Cortex of kidney (tissue), 1 donor: ENCODE measurements at places on chromosomes 6 and 20.

DNA sequence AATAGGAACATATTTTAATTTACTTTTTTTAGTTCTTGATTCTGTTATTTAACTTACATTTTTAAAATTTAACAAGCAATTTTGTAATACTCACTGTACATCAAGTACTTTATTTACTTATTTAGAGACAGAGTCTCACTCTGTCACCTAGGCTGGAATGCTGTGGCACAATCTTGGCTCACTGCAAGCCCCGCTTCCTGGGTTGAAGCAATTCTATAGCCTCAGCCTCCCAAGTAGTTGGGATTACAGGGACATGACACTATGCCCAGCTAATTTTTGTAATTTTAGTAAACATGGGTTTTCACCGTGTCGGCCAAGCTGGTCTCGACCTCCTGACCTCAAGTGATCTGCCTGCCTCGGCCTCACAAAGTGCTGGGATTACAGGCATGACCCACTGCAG, 7.0 kb downstream of the BTN3A3 start:
- no peak for DNase-seq

- DNase-seq: no peak
These were observed 1026.7 kb downstream of the KIF16B start for GRCh38 chr20:15546525-15547023.

DNA sequence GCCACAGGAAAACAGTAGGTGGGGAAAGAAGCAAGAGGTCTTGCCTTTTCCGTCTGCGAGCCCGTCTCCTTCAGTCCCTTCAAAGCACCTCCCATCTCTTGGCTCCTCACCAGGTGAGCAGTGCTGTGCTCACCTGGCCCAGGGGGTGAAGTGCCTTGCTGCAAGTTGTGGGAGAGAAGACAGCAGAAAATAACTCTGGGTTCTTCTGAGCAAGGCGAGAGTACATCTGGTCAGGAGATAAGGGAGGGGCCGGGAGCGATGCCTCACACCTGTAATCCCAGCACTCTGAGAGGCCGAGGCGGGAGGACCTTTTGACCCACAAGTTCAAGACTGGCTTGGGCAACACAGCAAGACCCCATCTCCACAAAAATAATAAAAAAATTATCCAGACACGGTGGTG, 35.6 kb upstream of the TGM3 start:
- DNase-seq: no peak

DNA sequence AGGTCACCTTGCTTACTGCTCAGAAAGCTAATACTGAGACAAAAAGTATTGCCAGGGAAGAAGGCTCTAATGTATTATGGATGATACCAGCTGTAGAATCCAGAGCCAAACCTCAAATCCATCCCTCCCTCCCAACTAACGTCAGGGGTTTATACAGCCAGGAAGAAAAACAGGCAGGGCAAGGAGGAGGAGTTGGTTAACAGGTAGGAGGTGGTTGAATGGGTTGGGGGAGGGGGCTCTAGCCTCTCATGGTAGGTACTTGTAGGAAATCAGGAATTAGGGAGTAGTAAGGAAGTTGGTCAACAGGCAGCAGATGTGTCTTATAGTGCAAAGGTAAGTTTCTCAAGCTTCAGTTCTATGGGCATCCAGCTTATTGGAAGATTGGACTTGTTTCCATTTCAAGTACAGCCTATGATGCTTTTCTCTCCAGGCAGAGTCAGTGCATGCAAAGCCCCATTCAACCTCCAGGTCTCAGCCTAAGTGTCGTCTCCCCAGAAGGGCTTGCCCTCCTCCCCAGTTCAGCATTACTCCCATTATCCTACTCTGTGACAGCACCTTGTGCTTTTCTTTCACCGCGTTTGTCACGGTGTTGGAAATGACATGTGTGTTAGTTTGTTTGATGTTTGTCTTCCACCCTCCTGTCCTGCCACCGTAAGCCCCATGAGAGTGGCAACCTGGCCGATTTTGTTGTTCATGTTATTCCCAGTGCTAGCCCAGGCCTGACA, 38.1 kb downstream of the PNLDC1 start:
- no peak for DNase-seq

GRCh38 chr6:157346373-157346772, 23.1 kb upstream of the TMEM242 start:
- DNase-seq: no peak

DNA sequence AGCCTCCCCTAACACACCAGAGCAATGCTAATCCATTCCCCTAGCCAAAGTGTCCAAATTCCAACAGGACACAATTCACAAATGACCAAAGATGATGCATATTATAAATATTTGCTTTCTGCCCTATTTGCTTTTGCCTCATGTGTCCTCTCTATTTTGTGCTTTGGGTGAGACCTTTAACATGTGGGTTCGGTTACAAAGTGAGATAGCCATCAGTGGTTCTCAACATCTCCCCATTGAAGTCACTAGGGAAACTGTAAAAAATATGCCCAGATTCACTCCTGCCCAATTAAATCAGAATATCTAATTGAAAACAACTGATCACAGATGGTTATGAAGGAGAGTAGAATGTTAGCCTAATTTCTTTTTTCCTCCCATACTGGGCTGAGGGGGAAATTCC, 159.2 kb downstream of the MTFR2 start:
- no peak for DNase-seq

DNA sequence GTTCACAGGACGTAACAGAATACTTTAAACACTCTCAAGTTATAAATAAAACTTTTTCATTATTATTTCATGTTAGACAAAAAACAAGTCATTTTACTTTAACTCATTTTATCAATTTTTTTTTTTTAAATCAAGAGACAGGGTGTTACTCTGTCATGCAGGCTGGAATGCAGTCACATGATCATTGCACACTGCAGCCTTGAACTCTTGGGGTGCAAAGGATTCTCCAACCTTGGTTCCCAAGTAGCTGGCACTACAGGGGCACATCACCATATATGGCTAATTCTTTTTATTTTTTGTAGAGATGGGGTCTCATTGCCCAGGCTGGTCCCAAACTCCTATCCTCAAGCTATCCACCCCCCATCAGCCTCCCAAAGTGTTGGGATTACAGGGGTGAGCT, 14.2 kb downstream of the PLN start:
- DNase-seq: no peak

- DNase-seq: no peak
These were observed 71.1 kb upstream of the THEMIS start for GRCh38 chr6:127971945-127972391.

DNA sequence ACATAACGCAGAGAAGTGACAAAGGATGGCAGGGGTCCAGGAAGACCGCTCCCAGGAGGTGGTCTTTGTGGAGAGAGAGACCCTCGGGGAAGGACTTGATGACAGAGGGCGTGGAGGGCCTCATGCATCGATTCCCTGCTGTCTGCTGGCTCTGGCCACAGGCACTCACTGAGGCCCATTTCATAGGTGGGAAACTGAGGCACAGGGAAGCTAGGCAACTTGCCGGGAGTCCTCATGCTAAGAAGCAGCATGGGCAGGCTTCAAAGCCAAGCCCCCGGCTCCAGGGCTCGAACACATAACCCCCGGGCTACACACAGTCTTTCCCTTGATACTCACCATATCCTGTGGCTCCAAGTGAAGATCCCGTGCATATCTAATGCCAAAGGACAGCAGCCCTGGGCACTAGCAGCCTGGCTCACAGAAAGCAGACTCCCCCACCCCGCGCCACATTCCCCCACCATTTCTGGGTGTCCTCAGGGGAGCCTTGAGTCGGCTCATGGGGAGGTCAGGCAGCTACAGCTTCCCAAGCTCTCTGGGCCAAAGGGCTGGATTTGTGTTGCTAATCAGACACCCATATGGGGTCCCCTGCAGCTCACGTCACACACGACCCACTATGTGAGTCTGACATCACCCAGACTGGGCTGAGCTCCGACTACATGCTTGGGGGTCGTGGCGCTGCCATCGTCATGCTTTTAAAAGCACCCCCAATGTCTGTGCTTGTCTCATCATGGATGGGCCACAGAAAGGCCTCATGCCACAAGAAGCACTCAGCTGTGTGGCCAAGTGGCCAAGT, 130.9 kb upstream of the PMEPA1 start:
- DNase-seq: no peak

DNA sequence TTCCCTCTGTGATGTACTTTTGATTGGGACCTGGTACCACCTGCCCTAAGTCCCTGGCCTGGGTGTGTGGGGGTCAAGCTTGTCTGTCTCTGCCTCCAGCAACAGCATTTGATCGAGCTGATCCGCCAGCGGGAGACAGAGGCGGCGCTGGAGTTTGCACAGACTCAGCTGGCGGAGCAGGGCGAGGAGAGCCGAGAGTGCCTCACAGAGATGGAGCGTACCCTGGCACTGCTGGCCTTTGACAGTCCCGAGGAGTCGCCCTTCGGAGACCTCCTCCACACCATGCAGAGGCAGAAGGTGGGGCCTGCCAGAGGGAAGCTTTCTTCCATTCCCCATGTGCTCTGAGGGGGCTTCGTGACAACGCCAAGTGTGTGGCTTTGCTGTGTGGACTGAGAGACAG, 5.4 kb downstream of the GID8 start:
- DNase-seq: no peak

GRCh38 chr20:19453862-19454261, 241.4 kb downstream of the SLC24A3 start:
- no peak for DNase-seq

- no peak for DNase-seq
These were observed 170.3 kb upstream of the KCNG1 start for GRCh38 chr20:51193066-51193772.

DNA sequence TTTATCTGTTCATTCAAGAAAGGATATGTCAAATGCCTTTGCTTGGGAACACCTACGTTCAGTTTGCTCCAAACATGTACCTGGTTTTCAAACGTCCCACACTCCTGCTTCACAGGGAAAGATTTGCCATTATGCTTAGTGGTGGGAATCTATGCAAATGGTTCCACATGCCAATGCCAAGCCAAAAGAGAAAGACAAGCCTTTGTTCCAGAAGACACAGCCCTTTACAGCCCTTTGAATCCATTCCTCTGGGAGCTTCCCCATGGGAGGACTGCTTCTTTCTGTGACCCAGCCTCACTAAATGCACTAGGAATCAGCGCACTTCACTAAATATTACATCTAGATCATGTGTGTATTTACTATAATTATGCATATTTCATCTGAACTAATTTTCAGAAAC, 619.5 kb downstream of the PRKN start:
- no peak for DNase-seq

GRCh38 chr6:17442196-17442595, 48.8 kb downstream of the CAP2 start:
- DNase-seq: no peak

- no peak for DNase-seq
These were observed 165.6 kb downstream of the TRIM27 start for GRCh38 chr6:28758046-28758817.

GRCh38 chr20:37804584-37805566, 98.1 kb upstream of the VSTM2L start:
- no peak for DNase-seq

DNA sequence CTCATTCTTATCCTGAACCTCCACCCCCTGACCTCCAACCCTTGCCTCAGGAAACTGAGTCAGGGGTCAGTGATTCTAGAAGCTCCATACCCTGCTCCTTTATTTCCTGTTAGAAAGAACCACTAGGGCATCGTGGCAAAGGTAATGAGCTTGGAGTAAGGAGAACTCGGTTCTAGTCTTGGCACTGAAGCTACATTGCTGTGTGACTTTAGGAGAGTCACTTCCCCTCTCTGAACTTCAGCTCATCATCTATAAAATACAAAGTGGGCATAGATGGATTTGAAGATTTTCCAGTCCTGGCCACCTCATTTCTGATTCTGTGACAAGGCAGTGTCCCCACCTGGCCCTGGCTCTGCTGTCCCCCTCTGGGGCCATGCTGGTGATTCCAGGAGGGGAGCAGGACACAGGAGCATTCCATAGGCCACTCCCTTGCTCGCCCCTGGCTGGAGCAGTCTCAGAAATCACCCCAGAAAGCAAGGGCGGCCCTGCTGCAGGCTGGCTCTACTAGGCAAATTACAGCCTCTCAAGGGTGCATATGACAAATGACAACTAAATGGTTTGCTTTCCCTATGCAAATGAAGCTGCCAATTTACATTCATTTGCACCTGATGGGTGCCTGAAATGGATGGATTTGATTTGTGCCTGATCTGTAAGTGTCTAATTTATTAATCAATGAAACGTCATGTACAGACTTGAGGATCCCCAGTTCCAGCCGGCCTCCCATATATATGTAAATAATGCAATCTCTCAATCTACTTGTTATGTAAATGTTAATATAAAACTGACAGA, 62.2 kb downstream of the LRFN2 start:
- DNase-seq: no peak
